Muscle of arm (tissue), 14 donors: ENCODE measurements at places on chromosomes 1 and 21. TPM values are rescaled to one million over a fixed set of nuclear protein-coding genes. Genes with fewer than 3 reads are reported as not detected.
A peak's percentile ranks its signal among the peaks of the same experiment; 100 is the strongest.

The MORN1 gene
- 7.7 TPM for polyA plus RNA-seq

The SYCP1 gene
- not detected for polyA plus RNA-seq

The NIBAN1 gene
- polyA plus RNA-seq: 60.5 TPM

- no peak for DNase-seq
These were observed 103.4 kb downstream of the VPS13D start for GRCh38 chr1:12333036-12333785.

- DNase-seq: peak; percentile 87
These were observed 14.6 kb upstream of the MEX3A start for GRCh38 chr1:156096640-156097391.

DNA sequence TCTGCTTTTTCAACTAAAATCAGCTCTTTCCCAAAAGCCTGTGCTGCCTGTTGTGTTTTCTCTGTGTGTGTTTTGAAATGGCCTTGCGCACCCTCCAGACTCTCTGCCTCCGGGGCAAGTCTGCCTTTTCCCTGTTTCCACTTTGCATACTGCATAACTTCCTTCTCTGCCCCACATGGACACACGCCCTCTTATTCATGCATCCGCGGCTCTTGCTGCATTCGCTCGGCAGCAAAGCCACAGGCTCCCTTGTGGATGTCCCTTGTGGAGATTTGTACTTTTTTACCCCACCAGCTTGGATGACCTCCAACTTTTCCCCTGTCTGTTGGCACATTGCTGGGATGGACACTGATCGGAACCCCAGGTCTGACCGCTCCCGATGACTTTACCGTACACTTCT, 147.6 kb downstream of the ADSS2 start:
- DNase-seq: no peak

GRCh38 chr1:240294566-240294965, 202.9 kb downstream of the FMN2 start:
- DNase-seq: no peak

- no peak for DNase-seq
These were observed 690.7 kb downstream of the RWDD3 start for GRCh38 chr1:95924684-95925083.

GRCh38 chr1:66044912-66045311, 252.2 kb downstream of the PDE4B start:
- DNase-seq: no peak
